ENCODE measurements at places on chromosomes 13 and 19.

GRCh38 chr19:48319647-48320541 is 5.5 kb upstream of the EMP3 start:
- DNase-seq, result peak; percentile 60

- peak; percentile 70 for DNase-seq
Observed at GRCh38 chr13:79480954-79481684, at the start of gene NDFIP2. Gene NDFIP2, plus strand, starts transcription at chr13:79481155. Its CDS starts 49 bp downstream, at chr13:79481204.

- no peak for DNase-seq
Observed at GRCh38 chr13:20193162-20193906, 596 bp upstream of the GJB2 start.

GRCh38 chr13:40613192-40613818 is 53.1 kb downstream of the FOXO1 start:
- DNase-seq, result peak; percentile 24

GRCh38 chr19:56217039-56217949 is 15.2 kb downstream of the ZSCAN5C start:
- no peak for DNase-seq

GRCh38 chr19:2483084-2483483 is 7.2 kb downstream of the GADD45B start:
- DNase-seq, result no peak

- no peak for DNase-seq
Observed at GRCh38 chr13:110419381-110419791, 112.3 kb downstream of the COL4A2 start.

GRCh38 chr13:101955764-101956163 is 446.1 kb downstream of the FGF14 start:
- DNase-seq, result no peak

DNA sequence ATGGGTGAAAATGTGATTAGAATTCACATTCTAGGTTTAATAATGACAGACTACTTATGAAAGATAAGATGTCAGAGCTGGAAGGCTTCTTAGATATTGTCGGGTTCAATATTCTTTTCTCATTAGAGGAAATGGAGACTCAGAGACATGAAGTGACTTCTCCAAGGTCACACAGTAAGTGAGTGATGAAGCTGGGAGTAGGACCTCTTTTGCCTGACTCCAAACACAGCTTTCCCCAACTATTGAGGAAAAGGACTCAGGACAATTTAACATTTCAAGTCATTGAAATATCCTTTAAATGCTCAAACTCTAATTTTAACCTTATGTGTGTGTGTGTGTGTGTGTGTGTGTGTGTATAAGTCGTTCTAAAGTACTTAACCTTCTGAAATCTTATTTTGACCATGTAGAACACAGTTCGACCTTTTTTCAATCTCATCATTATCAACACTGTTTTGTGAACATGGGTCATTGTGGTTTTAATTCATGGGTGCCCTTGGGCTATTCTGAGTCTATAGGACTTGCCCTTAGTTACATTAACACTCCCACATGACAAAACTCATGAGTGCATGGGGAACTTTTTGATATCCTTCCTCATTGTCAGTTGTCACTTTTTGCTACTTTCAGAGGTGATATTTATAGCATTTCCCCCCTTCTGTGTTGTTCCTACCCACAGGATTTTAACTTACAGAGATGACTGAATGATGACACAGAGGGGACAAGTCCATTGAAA is 53.0 kb downstream of the LRCH1 start:
- no peak for DNase-seq

GRCh38 chr13:34335014-34336007 is 517.4 kb downstream of the RFC3 start:
- no peak for DNase-seq

GRCh38 chr13:98333486-98333885 is 156.4 kb upstream of the RNF113B start:
- DNase-seq, result no peak

- no peak for DNase-seq
Observed at GRCh38 chr19:30471441-30471840, 99.3 kb downstream of the ZNF536 start.

- DNase-seq, result no peak
Observed at GRCh38 chr19:5489551-5489950, 34.3 kb downstream of the ZNRF4 start.

DNA sequence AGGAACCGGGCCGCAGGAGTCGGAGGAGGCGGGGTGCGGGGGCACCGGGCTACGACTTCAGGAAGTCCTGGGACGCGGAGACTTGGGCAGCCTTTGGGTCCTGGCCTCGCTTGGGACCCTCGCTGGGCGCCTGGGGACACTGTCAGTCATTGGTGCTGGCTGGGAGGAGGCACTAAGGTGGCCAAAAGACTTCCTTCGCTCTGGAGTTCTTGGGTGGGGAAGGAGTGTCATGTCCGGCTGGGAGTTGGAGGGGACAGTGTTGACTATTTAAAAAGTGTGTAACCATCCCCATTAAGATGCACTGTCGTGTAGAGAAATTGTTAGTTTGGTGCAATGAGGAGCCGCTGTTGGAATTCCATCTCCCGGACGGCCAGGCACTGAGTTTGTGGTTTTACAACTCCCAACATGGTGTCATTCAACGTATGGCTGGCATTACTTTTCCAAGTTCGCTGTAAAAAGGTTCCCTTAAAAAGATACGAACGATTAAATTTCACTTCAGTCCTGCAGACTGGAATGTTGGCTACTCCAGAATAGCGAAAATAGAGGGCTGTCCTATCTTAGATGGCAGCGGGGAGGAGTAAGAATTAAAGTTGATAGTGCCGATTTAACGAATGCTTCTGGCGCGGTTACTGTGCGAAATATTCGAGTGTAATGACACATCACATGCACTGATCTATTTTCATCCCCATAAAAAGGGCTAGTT is 776 bp downstream of the DNAJC3 start:
- DNase-seq, result no peak

- DNase-seq, result no peak
Observed at GRCh38 chr13:112706171-112706570, 16.3 kb downstream of the ATP11A start.

- no peak for DNase-seq
Observed at GRCh38 chr19:48118131-48118517, 7.5 kb upstream of the PLA2G4C start.

- DNase-seq, result no peak
Observed at GRCh38 chr13:27007166-27007565, 164.4 kb downstream of the USP12 start.

- no peak for DNase-seq
Observed at GRCh38 chr13:56187331-56187730, 953.4 kb upstream of the PRR20A start.

DNA sequence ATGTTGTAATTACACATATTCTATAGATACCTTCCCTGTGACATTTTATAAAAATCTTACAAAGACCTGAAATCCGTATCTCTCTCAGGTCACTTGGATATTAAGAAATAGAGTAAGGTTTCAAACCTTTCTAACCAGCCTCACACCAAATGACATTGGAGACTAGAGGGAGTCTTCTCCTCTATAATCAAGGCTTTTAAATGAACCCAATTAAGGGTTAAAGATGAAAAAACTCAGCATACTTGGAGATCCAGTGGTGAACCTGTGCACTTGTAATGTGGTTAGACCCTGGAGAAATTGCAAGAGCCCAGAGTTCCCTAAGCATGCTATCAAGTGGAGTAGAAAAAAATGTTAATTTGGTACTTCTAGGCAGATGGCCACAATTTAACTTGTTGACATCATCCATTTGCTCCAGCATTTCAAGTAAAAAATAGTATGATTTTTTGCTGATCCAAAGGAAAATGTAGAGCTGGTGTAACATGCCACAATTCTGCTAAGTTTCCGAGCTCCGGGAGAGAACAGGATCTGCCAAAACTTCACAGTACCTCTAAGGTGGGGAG is 554.1 kb upstream of the MIR17HG start:
- no peak for DNase-seq

GRCh38 chr19:4009990-4010807 is 2.7 kb downstream of the PIAS4 start:
- no peak for DNase-seq
